ENCODE measurements at places on chromosomes 2 and 18.

DNA sequence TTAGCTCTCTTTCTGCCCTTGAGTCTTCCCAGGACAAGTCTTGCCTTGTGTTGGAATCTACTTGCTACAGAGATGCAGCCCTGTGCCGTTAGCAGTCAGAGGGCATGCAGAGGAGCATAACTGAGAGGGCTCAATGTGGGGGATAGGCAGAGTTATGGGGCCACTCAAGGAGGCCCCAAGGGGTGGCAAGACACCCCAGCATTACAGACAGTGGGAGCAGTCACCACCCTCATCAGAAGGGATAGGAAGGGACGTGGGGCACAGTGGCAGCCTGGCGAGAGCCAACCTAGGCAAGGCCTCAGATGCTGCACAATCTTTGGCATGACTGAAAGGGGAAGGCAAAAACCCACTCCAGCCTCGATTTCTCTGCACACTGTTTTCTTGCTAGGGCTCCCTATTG, 169.1 kb downstream of the TMEM18 start:
- DNase-seq, result no peak

DNA sequence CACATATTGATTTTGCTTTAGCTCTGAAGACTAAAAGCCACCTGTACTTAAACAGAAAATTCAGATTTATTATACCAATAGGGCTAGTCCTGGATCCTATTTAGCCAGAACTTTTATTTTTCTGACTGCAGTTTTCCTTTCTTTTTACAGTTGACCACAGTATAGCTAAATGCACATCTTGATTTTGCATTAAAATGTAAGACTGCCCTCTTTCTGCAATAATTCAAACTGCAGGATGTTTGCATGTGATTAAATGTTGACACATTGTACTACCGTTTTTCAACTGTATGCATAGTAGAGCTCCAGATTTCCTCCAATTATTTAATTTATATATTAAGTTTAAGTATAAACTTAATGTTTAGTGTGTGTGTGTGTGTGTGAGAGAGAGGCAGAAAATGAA, 1262.9 kb downstream of the SUCLG1 start:
- DNase-seq, result no peak

- no peak for DNase-seq
Measured at GRCh38 chr18:4096486-4096885, 358.6 kb downstream of the DLGAP1 start.

DNA sequence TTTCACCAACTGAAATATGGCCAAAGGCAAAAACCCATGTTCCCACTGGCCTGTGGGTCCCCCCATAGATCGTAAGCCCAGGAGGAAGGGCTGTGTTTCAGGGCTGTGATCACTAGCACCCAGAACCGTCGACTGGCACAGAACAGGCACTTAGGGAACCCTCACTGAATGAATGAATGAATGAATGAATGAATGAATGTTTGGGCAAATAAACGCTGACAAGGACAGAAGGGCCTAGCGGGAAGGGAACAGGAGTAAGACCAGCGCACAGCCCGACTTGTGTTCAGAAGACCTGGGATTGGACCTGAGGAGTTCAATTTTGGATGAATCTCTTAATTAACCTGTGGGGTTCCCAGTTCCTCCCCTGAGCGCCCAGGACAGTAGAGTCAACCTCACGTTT, 76.2 kb downstream of the TPO start:
- DNase-seq, result no peak

DNA sequence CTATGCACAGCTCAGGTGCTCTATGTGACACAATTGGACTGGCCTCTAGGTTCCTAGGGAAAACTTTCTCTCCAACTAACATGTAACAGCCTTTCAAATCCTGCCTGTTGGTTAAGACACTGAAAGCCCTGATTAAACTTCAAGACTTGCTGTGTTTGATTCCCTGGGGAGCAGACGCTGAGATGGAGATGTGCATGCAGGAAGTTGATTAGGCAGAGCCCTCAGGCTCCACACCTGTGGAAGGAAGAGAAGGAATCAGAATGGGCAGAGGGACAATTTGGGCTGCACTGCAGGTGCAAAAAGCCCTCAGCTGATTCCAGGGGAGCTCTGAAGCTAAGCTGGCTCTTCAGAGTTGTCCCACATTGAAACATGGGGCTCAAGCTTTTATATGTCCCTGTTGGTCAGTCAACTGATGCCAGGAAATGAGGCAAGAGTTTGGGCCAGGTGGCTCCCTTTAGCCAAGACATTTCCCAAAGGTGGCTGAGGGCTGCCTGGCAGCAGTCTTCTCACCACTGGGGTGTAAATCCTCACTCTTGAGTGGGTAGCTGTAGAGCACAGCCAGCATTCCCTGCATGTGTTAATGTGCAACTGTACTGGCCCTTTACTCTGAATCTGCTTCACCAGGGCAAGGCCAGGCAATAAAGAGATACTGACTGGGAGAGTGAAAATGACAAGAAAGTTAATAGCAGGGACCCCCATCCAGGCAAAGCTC, 199.5 kb upstream of the DDX18 start:
- no peak for DNase-seq

DNA sequence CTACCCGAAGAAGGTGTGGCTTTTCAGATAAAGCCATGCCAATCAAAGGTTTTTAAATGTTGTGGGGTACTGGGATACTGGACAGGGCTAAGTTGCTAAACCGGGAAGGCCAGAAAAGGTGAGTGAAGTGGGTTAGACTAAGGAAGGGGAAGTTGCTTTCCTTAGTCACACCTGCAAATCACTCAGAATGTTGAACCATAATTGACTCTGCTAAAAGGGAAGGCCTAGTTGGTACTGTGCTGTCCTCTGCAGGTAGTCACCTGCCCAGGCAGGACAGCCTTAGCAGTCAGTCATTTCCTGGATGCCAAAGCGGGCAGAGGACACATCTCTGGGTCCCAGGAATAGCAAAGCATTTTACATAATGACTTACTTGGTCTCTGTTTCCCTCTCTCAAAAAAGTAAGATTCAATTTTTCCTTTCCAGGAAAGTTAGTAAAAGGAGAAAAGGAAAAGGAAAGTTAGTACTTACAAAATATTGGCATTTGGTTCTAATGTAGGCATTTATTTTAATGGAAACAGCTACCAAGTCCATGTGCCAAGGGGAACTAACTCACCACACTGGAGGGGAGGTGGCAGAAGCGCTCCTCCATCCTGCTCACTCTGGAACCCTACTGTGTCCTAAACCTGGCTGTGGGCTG, 60.3 kb downstream of the RFTN2 start:
- DNase-seq, result no peak

DNA sequence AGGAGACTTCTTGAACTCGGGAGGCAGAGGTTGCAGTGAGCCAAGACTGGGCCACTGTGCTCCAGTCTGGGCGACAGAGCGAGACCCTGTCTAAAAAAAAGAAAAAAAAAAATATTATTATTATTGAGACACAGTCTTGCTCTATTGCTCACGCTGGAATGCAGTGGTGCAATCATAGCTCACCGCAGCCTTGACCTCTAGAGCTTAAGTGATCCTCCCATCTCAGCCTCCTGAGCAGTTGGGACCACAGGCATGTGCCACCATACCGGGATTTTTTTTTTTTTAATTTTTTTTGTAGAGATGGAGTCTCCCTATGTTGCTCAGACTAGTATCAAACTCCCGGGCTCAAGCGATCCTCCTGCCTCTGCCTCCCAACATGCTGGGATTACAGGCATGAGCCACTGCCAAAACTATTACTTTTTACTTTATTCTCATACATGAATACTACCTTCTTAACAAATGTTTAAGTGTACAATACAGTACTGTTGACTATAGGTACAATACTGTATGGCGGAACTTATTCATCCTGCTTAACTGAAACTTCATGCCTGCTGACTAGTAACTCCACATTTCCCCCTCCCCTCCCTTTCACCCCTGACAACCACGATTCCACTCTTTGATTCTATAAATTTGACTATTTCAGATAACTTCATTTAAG, 15.5 kb downstream of the FBXO11 start:
- DNase-seq, result no peak

DNA sequence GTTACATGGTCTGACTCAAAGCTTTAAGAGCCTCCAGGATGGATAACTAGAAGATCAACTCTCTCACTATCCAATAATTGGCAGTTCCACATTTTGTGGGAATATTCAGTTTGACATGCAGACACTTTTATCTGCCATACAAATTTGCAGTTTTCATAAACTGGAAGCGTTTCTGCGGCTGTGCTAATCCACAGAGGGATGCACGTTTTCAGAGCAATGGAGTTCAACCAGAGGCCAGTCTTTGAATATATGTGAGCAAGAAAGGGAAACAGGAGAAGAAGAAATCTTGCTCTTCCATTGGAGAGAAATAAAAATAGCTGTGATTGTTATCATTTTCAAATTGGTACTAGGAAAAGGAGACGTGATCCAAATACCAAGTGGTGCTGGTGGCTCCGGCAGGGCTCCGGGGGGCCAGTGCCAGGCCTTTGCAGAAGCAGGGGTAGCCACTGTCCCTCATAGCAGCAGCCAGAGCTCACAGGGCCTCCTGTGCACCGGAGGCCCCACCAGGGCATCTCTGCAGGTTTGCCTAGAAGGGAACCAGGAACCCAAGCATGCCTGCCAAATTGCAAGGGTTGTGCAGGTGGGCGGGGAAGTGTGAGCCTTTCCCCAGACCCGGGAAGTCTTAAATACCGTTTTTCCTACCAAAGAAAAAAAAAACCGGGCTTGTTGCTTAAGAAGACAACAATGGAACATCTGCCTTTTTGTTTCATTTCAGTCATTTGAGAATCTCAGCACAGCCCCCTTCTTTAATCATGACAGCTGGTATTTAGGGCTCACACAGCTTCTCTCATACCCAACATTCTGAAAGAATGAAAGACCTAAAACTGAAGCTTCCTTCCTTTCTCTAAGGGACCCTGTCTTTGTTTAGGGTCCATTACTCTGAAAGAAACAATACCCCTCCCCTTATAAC, 791.1 kb upstream of the SOX11 start:
- DNase-seq, result no peak

DNA sequence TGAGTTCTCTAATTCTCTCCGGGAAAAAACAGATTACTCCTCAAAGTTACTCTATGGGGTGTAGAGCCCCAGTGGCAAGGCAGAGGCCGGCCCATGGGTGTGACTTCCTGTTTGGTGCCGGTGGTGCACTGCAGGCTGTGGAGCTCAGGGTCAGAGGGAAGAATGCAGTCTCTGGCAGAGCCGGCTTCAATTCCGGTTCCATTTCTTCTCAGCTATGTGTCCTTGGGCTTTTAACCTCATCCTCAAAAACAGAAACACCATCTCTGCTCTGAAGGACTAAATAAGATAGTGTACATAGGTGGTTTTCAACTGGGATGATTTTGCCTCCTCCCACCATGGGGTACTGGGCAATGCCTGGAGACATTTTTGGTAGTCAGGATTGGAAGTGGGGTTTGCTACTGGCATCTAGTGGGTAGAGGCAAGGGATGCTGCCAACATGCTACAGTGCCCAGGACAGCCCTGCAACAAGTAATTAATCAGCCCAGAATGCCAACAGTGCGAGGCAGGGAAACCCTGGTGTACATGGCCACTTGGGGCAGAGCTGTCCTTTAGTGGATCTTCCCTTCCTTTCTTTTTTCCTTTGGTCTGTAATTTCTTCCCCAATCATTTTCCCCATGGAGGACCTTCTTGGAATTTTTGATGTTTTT, 81.2 kb downstream of the INSIG2 start:
- no peak for DNase-seq

Data from activated CD8-positive, alpha-beta memory T cell treated with anti-CD3 and anti-CD28 coated beads for 1 hour (primary cell).